ENCODE measurements at places on chromosomes 6 and 20.

- no peak for DNase-seq
Observed at GRCh38 chr20:23009636-23010035, 25.5 kb upstream of the SSTR4 start.

GRCh38 chr6:1491591-1492319 is 102.4 kb downstream of the FOXF2 start:
- DNase-seq: no peak

GRCh38 chr6:108673602-108674001 is 112.9 kb downstream of the FOXO3 start:
- no peak for DNase-seq

DNA sequence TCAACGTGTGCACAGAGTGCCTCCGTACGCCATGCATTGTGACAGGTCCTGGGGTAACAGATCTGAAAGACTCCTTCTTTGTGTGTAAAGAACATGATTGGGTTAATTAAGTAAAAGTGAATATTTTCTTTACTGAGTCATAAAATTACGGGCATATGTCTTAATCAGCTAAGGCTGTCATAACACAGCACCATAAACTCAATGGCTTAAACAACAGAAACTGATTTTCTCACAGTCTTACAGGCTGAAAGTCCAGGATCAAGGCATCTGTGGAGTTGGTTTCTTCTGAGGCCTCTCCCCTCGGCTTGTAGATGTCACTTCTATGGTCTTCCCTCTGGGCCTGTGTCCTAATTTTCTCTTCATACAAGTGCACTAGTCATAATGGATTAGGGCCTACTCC is 176.9 kb downstream of the MTFR2 start:
- no peak for DNase-seq

DNA sequence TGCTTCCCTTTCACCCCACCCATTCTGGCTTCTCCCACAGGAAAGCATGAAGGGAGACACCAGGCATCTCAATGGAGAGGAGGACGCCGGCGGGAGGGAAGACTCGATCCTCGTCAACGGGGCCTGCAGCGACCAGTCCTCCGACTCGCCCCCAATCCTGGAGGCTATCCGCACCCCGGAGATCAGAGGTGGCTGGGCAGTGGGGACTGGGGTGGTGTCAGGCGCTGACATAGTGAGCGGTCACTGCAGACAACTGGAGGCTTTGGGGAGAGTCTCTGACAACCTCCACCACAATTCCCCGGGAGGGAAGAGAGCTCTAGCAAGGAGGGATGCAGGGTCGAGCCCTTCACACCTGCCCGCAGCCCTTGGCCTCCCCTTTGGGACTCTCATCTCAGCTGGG is 18.1 kb downstream of the DNMT3B start:
- DNase-seq: no peak

DNA sequence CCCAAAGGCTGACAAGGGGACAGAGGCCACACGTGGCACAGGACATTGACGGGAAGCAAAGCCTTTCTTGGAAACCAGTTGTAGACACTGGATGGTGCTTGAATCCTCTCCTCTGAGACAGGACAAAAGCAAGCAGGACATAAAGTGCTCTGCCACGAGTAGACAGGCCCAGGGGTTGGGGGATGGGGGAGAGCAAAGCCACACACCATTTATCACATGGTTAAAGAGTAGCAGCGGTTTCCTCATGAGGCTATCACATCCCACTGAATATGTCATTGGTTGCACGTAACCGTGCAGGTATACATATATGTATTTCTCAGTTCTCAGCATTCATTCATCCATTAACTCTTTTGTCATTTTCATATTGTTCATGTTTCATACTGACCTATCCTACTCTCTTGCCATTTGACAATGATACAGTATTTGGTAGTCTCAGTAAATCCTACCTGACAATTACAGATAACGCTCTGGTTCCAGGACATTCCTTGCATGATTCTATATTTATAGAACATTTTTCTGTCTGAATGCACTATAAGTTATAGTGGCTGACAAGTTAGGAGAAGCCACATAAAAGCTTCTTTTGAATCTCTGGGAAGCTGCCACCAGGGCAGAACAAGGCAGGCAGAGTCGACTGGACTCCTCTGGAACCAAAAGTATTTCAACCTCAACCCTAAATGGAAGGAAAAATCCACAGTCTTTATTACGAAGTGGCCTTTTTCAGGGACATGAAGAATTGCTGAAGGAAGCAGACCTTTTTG is 23.5 kb downstream of the METTL24 start:
- DNase-seq: no peak

DNA sequence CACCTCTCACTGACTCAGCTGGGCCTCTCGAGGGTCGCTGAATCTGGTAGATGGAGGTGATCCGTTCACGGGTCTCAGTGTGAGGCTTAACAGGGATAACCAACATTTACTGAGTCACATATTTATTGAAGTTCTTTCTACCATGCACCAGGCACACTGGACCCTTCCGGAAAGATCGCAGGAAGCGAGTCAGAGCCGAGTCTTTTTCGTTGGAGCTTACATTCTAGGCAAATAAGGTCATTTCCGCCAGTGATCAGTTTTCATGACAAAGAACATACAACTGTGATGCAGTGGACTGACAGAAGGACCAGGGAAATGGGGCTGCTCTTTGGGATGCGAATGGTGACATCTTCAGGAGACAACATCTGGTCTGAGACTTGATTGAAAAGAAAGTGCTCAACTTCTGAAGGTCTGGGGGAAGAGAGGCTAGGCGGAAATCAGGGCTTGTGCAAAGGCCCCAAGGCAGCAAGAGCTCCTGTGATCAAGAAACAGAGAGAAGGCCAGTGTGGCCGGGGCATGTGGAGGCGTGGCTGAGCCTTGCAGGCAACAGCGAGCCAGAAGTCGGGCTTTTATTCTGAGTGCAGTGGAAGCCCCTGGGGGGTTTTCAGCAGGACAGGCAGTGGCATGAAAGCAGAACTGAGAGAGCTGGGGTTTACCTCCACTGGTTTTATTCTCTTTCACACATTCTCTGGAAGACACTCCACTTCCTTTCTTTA is 56.7 kb downstream of the APCDD1L start:
- no peak for DNase-seq

DNA sequence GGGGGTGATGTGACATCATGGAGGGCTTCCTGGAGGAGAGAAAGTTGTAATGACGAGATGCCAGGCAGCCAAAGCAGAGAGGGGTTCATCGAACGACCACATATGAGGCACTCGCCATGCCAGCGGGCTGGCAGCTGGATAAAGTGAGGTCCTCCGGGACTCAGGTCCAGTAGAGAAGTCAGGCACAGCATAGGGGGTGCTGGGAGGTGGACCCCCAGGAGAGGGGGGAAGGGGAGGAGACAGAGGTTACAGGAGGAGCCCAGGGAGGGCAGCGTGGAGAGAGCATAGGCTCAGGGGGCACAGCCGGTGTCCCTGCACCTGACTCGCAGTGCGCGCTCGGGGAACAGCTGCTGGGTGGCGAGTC is 174.7 kb downstream of the BMP7 start:
- no peak for DNase-seq

- no peak for DNase-seq
Observed at GRCh38 chr6:143528164-143528811, 16.8 kb upstream of the FUCA2 start.

DNA sequence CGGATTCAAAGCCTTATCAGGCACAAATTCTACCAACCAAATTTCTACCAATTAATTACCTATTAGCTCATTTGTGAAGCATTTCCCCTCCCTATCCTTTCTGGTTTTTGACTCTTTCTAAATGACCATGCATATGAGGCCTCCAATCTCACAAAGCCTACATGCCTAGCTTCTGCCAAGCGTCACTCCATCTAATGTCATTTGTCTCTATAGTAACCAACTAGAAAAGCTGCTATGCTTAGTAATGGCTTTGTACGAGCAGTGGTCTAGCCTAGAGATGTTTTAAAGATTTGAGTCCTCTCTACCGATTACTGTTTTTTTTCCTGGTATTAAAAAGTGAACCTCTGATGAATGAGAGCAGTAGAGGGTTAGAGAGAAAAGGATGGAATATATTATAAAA is 4.8 kb upstream of the ASF1A start:
- DNase-seq: no peak

DNA sequence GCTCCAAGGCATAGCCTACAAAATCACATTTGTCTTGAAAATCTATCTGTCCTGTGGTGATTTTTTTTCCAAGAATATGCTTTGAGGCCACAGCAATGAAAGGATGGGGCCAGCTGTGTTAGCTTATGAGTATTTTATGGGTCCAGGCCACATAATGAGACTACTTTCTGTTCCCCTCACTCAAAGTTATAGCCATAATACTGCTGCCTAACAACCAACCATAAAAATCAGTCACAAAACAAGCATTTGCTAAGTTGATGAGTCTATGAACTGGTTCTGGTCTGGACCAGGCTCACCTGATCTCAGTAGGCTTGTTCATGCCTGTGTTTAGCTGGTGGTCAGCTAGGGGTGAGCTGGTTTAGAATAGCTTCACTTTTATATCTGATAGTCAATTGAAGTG is 192.5 kb upstream of the PLCB4 start:
- no peak for DNase-seq

DNA sequence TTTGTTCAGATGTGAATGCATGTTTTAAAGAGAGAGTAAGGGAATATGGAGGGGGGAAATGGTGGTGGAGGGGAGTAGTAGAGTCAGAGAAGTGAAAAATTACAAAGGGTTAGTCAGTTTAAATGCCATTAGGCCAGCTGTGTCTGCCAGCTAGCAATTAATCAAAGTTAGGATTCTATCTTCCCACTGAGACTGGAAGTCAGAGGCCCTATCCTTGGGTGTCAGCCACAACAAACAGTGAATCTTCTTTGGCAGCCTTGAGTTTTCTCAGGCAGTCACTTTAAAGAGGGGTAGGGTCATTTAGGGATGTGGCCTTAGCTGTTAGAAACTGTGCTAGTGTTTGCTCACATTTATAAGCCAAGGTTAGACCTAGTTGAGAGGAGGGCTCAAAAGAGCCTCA is 120.5 kb upstream of the BTBD3 start:
- DNase-seq: no peak

DNA sequence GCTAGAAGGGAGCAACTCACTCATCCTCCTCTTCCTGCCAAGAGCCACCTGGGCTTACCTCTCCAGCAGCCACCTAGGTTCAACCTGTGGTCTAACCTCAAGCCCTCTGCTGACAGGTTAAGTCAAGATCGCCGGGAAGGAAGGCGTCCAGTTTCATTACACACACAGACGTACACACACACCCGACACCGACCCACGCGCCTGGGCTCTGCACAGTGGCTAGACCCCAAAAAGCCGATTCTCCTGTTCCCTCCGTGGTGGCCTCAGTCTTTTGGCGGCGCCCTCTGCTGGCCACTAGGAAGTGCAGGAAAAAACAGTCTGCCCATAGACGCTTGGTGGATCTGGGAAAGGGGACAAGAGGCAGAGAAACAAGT is 52.8 kb downstream of the MRPL14 start:
- DNase-seq: no peak

- no peak for DNase-seq
Observed at GRCh38 chr6:44608175-44608574, 220.7 kb downstream of the CDC5L start.

- no peak for DNase-seq
Observed at GRCh38 chr6:144632266-144632665, 347.1 kb downstream of the UTRN start.

GRCh38 chr6:73131706-73132105 is 93.6 kb downstream of the KHDC1L start:
- no peak for DNase-seq

DNA sequence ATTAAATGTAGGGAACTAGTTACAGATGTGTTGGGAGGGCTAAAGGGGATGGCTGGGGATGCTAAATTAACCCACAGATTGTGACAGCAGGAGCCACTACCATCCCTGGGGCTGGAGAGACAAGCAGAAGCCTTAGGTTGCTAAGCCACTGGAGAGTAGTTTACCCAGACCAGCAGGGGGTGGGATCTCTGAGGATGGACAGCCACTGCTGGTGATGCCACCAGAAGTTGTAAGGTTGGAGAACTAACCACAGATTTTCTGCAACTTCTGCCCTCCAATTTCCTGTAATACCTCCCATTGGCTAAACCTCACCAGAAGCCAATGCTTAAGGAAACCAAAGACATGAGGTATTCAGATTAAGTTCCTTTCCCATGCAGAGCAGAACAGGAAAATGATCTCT is 139.6 kb upstream of the NOX3 start:
- no peak for DNase-seq

DNA sequence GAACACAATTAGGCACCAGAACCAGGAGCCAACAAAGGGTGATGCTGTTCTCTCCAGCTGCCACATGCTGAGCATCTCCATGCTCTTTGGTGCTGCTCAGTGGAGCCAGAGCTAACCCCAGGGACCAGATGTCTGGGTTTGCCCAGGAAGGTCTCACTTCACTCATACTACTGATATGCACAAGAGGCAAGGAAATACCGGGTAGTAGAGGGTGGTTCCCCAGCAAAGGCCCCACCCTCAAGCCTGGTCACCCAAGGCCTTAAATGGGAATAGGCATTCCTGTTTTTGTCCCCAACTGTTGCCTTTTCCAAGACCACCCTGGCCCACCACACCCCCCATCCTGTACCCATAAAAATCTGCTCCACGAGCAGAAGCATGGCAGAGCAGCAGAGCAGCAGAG is 204.5 kb upstream of the TAB2 start:
- DNase-seq: no peak

DNA sequence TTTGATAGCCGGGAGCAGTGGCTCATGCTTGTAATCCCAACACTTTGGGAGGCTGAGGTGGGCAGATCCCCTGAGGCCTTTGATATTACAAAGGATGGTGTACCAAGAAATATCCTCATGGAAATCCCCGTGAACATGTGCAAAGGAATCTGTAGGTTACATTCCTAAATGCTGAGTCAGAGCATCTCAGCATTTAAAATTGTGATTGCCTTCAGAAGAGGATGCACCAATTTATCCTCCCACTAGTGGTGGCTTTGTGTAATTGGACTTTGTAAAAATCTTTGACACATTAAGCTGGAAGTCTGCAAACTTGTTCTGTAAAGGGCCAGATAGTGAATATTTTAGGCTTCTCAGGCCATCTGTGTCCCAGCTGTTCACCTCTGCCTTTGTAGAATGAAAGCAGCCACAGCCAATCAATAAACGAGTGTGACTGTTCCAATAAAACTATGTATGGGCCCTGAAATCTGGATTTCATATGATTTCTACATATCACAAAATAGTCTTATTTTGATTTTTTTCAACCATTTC is 11.8 kb downstream of the TMEM14B start:
- DNase-seq: peak; percentile 57

DNA sequence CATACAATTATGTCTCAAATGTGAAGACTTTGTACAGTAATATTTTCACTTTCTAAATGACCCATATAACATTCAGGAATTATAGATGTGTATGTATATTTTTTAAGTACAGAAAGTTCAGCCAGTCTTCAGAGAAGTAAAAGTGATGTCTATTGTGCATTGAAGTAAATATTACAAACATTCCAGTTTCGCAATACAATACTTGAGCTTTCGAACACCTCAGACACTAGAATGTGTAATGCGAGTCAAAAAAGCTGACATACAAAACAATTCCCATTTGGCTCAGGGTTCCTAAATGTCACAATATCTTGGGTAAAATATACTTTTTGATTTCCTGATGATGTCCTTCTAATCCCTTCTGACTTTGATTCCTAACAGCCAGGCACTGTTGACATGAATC is 101.4 kb downstream of the ZNF217 start:
- DNase-seq: no peak

GRCh38 chr20:45300961-45301360 is 5.7 kb upstream of the RBPJL start:
- no peak for DNase-seq

Measured in NCI-H1048 (cell line).